ENCODE measurements at places on chromosomes 12 and 14.
A peak's percentile ranks its signal among the peaks of the same experiment; 100 is the strongest.

DNA sequence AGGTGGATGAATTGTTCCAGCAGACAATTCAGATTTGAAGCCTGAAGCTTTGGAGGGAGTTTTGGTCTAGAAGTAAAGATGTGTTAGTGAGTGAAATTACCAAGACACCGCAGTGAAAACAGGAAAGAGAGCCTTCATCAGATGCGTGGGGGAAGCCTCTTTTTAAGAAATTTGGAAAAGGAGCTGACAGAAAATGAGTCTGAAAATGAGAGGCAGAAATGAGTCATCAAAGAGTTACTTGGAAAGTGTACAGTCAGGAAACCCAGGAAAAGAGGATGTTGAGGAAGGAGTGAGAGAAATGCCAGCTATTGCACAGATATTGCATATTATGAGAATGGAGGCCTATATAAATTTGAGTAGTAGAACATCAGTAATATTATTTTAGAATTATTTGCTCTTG lies 520.7 kb downstream of the NRXN3 start:
- no peak for DNase-seq

DNA sequence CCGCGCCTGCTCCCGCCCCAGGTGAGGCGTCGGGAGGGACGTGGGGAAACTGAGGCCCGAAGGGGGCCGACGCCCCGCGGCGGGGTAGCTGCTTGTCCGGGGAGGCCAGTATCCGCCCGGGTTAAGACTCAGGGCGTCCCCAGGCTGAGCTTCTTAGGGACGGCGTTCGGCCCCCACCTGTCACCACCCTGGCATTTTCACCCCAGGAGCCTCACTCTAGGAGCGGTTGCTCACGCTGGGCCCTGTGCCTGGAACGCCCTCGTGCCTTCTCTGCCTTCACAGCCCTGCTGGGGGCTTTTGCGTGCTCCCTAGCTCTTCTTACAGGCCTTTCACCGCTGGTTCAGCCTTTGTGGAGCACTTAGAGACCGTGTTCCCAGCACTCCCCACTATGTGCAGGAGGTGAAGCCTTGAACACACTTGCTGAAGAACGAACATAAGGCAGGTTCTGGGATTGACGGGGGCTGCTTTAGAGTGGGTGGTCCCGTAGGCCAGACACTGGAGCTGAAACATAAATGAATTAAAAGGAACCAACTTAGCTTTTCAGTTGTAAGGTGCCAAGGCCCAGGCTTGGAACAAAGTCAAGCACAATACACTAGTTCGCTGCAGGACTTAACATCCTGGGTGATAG lies 601 bp downstream of the ZNF839 start:
- no peak for DNase-seq

GRCh38 chr12:105939181-105939721 lies 199.5 kb downstream of the NUAK1 start:
- no peak for DNase-seq

GRCh38 chr12:10214895-10215267 lies 2.2 kb downstream of the GABARAPL1 start:
- no peak for DNase-seq

DNA sequence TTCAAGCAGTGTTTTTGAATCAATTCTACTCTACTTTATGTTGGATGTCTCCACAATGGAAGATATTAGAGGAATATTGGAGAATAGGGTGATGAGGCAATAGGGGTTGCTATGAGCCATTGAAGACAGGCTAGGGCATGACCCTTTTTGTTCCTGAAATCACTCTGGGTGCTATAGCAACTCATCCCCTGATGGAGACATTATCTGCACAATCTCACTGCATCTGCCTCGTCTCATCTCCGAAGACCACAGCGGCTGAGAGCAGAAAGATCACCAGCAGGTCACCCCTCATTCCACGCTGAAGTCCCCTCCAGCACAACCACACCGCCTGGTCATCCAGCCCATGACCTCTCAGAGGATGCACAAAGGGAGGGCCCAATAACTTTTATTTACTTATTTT lies 150.4 kb upstream of the TMEM132C start:
- DNase-seq, result no peak

DNA sequence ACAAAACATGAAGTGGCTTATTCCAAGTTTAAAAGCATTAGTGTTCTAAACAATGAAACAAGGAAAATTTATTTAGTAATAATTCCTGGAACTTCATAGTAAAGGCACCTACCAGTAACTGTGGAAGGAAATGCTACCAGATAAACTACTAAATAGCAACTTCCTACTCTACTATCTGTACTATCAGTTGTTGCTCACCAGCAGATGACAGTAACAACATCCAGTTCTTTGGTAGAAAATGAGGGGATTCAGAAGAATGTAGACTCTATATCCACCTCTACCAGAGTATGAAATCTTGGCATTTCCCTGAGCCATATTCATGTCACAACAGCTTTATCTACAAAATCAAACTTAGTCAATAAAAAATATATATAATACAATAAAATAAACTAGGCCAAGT lies 3.1 kb downstream of the ENTPD5 start:
- DNase-seq, result no peak

- DNase-seq, result no peak
These were observed 138.1 kb upstream of the RMST start for GRCh38 chr12:97324471-97324870.

GRCh38 chr14:95341115-95341514 lies 21.4 kb upstream of the CLMN start:
- no peak for DNase-seq

- DNase-seq, result no peak
These were observed 301.1 kb downstream of the ZFP36L1 start for GRCh38 chr14:68491793-68492192.

GRCh38 chr12:96295532-96296160 lies 101.5 kb downstream of the ELK3 start:
- no peak for DNase-seq

DNA sequence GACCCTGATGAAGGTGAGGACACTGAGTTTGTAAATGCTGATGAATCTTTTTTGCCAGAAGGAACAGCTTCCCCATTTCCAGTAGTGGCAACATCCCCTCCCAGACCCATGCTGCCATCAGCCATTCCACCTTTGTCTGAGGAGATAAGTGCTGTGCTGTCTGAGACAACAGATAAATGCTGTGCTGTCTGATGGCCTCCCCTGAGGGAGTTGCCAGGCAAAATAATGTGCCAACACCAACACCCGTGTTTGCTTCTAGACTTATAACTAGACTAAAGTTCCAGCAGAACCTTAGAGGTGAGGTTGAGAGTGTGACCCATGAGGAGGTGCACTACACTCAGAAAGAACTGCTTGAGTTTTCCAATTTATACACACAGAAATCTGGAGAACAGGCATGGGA lies 349.5 kb downstream of the C12orf75 start:
- no peak for DNase-seq

DNA sequence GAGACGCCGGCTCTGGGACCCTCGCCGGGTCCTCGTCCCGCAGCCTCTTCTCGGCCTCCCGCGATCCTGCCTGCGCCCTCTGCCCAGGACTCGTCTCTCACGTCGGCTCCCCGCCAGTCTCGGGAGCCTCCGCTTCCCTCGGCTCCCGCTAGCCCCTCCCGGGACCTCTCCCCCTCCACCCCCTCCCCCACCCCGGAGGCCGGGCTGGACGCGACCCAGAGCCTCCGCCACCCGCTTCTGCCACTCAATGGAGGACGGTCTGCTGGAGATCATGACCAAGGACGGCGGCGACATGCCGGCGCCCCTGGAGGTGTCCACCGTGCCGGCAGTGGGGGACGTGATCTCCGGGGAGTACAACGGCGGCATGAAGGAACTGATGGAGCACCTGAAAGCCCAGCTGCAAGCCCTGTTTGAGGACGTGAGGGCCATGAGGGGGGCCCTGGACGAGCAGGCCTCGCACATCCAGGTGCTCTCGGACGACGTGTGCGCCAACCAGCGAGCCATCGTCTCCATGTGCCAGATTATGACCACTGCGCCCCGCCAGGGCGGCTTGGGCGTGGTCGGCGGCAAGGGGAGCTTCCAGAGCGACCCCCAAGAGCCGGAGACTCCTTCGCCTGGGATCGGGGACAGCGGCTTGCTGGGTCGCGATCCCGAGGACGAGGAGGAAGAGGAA lies 568 bp downstream of the CCDC184 start:
- DNase-seq, result no peak

DNA sequence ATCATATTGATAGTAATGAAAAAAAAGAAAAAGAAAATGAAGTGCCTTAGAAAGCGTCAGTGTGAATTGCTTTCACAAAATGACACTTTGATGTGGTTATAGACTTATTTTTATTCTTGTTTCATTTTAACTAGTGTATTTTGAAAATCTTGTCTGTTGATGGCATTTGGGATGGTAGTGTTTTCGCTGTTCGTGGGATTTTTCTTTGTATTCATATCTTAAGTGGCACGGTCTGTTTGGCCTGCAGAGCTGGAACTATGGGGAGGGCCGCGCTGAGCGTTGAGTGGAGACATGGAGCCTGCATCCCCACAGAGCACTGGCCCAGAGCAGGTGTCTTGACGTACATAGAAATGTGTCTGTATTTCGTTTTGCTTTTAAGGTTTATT lies 61.6 kb downstream of the WDR20 start:
- no peak for DNase-seq

DNA sequence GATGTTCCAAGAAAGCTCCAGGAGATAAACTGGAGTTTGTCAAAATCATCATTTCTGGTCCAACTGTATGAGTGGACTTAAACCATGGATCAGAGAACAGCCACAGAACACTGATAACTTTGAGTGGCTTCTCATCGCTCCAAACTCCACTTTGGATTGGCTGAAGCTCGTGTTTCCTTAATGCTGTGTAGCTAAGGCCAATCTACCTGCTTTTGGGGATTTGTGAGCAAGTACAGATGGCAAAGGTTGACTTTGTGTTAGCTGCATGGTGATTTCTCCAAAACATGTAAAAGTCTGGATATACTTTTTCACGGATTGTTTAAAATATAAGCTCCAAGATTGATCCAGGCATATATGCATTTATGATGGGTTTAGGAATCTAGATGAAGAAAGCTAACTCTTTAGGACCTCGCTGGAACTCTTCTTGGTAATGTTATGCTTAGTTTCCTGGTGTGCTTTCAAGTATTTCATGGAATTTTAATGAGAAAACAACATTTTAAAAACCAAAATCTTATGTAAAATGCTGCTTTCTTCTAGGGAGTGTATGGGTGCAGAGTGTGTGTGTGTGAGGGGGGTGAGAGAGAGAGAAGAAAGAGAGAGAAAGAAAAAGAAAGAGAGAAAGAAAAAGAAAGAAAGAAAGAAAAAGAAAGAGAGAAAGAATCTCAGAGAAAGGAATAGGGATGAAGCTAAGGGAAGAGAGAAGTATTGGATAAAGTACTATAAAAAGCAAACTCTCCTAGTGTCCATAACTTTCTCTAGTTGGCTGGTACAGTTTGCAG lies 11.6 kb upstream of the PAX9 start:
- DNase-seq, result no peak

DNA sequence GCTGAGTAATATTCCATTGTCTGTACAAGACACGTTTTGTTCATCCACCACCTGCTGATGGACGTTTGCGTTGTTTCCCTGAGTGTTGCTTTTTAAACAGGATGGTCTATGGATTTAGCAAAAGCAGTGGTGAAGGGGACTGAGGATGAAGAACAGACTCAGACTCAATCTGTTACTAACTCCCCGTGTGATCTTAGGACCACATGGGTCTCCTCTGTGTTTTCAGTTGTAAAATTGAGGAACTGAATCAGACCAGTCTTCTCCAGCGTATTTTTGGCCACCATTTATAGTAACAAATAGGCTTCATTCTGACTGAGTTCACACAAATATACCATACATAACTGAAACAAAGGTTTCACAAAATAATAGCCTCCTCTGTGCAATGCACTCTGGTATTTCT lies 85.6 kb downstream of the FOXN3 start:
- no peak for DNase-seq

- no peak for DNase-seq
These were observed 1112.6 kb downstream of the SLC6A15 start for GRCh38 chr12:83800022-83800421.

GRCh38 chr14:30373526-30373925 lies 185.4 kb upstream of the G2E3 start:
- DNase-seq, result no peak

- DNase-seq, result no peak
These were observed 3.0 kb downstream of the SRRM4 start for GRCh38 chr12:118984161-118984943.

GRCh38 chr12:81723361-81723760 lies 35.8 kb downstream of the PPFIA2 start:
- no peak for DNase-seq

GRCh38 chr14:69005432-69006148 lies 26.5 kb upstream of the ACTN1 start:
- DNase-seq, result no peak

- no peak for DNase-seq
These were observed 626 bp downstream of the TXNDC16 start for GRCh38 chr14:52551696-52552062.

- DNase-seq, result peak; percentile 41
These were observed 16.4 kb upstream of the ESPL1 start for GRCh38 chr12:53251477-53252348.

- no peak for DNase-seq
These were observed 1.8 kb downstream of the GALNT6 start for GRCh38 chr12:51389302-51389999.

DNA sequence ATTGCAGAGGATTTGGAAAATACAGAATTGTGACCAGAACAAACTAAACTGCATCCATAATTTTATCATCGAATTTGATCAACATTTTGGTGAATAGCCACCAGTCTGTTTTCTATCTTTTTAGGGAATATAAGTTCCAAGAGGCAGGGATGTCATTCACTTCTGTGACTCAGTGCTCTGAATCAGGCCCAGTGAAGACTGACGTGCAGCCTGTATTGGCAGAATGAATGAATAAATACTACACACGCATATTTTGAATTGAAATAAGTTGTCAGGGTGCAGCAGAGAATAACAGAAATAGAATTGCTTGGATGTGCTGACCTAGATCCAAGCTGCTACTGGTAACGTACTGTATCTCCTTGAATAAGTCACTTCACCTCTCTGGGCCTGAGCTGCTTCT lies 1.3 kb upstream of the EMP1 start:
- no peak for DNase-seq

- DNase-seq, result peak; percentile 26
These were observed 32.6 kb upstream of the CD9 start for GRCh38 chr12:6167327-6168280.

DNA sequence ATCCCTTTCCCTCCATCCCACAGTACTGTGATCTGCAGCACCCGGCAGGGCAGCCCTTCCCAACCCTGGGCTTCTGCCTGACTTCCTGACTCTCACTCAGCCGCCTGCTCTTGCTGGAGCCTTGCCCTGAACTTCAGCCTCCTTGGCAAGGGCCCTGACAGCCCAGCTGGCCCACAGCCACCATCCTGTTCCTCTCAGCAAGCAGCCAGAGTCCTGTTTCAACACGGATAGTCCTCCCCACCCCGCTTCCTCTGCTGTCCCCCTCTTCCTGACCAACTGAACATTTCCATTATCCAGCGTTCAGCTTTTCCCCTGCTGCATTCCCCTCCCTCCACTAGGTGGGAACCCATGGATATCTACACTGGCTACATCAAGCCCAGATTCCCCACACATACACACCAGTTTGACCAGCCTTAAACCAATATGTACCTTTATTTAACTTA lies 74.0 kb upstream of the MDM1 start:
- DNase-seq, result no peak

All from stimulated activated CD8-positive, alpha-beta memory T cell treated with anti-CD3 and anti-CD28 coated beads, Interleukin-15, amount 100 ng/mL, for 24 hours (primary cell).